ENCODE measurements at places on chromosomes 4 and X.

DNA sequence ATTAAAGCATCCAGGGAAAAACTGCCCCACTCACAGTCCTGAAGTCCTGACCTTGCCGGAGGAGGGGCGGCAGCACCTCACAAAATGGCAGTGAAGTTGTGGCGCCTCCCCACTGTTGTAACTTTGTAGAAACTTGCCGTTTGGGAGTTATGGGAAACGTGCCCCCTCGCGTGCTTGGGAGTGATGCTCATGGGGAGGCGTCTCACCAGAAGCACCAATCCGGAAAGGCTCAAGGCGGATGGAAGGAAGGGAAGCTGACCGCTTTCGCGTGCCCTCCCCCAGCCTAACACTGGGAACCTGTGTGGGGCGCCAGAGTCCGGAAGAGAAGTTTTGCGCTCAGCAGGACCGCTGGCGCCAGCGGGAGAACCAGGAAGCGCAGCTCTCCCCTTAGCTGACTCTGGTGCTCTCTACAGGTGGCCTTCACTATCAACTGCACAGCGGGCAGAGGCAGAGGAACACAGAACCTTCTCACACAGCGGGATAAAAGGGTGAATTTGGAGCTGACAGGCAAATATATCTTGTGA, at the start of the genes CT45A10 and SAGE1:
TSS of gene CT45A10 (minus strand) at position 151 of the 524 bp plus-strand sequence. CDS start 8,100 bp downstream, outside the sequence.
TSS of gene SAGE1 (plus strand) at position 423 of the 524 bp plus-strand sequence. CDS start 2,527 bp downstream, outside the sequence.
- no peak for DNase-seq

GRCh38 chr4:177484613-177485021, 42.4 kb upstream of the AGA start:
- peak; percentile 51 for DNase-seq

GRCh38 chr4:153530284-153530999, 64.3 kb downstream of the TMEM131L start:
- DNase-seq = no peak

DNA sequence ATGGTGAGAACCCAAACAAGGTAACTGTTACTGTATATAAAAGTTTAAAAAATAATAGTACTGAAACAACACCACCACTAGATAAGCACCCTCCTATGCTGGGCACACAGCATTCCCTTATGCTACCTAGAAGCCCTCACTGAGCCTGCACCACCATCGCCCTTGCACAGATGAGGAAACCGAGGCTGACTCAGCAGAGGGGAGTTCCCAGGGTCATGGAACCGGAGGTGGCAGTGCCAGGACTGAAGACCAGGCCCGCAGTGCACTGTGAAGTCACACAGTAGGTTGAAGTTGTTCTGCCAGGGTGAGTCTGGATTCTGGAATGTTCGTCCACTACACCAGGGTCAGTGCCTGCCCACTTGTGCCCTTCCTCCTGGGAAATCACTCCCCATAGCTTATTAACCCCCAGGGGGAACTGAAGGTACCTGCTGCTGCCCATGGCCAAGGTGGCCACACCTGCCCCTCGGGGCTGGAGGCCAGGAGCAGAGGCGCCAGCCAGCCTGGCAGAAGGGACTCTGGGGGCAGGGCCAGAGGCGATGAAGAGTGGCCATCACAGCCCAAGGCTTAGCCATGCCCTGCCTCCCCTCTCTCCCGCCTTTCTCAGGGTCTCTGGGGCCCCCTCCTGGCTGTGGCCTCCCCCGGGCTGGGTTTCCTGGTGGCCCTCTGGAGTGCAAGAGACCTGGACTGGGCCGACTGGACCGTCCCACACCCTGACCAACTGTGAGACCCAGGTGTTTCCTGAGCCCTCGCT, 15.1 kb upstream of the ABLIM2 start:
- DNase-seq = no peak

GRCh38 chr4:121278811-121279368, 101.9 kb downstream of the QRFPR start:
- DNase-seq = peak; percentile 34

GRCh38 chrX:12488220-12488619, 303.0 kb upstream of the PRPS2 start:
- no peak for DNase-seq

GRCh38 chr4:123379392-123379791, 17.2 kb upstream of the SPRY1 start:
- DNase-seq = peak; percentile 40

GRCh38 chrX:28850955-28851354, 263.7 kb downstream of the IL1RAPL1 start:
- no peak for DNase-seq

- DNase-seq = no peak
Measured at GRCh38 chrX:123322536-123322935, 138.5 kb downstream of the GRIA3 start.

GRCh38 chr4:163191999-163192398, 25.3 kb upstream of the NAF1 start:
- DNase-seq = no peak

GRCh38 chr4:2036327-2036726, 22.8 kb upstream of the NAT8L start:
- DNase-seq = no peak

GRCh38 chr4:138542191-138542776, 300.1 kb upstream of the SLC7A11 start:
- DNase-seq = peak; percentile 39

GRCh38 chr4:100086766-100087431, 103.4 kb downstream of the DDIT4L start:
- peak; percentile 16 for DNase-seq

- DNase-seq = peak; percentile 30
Measured at GRCh38 chr4:119841361-119841760, 212.8 kb upstream of the PDE5A start.

DNA sequence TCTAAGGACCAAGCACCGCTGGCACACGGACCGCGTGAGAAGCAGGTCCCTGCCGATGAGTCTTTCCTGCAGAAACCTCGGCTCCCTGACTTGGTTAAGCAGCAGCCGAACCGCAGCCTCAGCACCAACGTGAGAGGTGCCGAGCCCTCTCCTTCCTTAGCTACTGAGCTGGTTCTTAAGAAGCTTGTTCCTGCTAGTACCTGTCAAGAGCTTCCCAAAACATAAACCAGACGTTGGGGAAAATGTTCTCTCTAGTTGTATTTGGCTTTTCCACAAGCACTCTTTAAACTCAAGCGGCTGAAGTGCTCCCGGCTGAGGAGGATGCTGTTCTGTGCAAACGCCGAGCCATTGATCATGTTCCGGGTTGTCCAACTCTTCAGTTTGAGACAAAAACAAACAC, 29.3 kb upstream of the TLR3 start:
- no peak for DNase-seq

DNA sequence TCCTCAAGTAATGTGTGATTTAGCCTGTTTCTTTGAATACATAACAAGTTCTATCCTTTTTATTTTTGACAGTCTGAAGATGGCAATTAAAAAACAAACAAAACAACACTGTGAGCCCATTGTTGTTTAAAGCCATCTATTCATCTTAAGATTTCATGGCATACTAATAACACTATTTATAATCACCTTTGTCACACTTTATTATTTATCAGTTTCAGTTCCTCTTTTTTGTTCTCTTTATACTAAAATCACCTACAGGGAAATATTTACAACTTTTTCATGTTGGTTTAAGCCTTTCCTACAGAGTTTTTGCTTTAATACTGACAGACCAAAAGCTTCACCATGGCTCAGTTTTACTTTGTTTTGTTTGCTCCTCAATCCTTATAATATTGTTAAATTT, 247.4 kb upstream of the CTSO start:
- no peak for DNase-seq

DNA sequence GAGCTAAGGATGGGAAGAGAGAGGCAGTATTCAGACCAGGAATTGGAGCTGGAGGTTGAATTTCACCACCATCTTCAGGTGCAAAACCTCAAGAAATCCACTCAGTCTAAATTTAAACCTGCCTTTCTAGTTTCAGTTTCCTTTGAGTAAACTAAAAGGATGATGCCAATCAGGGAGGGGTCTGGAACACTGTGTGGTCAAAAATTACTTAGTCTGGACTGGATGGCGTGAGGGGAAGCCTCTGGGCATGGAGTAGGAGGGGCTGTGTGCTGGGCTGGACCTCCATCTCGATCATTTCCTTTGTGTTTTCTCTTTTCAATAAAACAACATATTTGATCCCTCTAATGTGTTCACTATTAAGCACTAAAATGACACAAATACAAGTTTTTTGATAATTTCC, 120.1 kb downstream of the GC start:
- DNase-seq = no peak

DNA sequence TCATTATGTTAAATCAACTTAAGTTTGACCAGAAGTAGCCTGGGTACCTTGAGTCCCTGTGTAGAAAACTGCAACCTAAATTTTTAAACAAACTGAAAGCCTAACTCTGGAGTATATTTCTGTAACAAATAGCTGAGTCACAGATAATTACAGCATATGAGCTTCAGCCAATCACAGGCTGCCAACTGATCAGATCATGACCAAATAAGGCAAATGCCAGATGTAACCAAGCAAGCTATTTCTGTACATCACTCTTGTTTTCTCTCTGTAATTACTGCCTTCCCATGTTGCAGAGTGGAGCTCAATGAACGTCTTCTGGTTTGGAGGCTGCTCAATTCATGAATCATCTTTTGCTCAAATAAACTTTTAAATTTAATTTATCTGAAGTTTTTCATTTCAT, 980.9 kb upstream of the DIAPH2 start:
- peak; percentile 1 for DNase-seq
